ENCODE measurements at places on chromosomes 5 and 9.
A peak's percentile ranks its signal among the peaks of the same experiment; 100 is the strongest.

DNA sequence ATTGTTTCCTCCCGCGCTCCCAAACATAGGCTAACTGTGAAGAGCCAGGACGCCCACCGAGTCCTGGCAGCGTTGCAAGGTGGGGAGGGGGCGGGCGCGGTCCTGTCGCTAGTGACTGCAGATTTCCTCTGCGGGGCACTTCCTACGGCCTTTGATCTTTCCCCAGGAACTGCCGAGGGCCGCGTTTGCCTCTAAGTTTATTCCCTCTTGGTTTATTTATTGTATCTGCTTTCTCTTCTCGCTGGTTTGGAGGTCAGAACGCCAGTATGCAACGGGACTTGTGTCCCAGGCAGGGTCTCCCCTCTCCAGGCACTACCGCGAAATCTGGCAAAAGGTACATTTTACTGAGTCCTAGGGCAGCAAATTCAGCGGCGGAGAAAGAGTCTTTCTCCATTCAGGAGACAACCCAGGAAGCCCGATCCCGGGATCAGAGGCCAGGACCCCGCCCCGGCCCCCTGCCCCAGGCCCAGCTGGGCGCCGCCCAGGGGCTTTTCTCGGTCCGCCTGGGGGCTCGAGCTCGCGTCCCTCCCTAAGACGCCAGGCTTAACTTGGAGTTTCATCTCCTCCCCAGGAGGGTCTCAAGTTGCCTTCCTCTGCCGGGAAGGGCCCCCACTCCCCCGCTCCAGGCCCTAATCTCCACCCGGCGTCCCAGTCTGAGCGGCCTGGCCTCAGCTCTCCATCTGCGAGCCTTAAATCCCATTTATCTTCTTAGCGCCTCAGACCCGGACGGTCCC, 884 bp upstream of the EGFLAM start:
- no peak for DNase-seq

- no peak for DNase-seq
These were observed 214.0 kb downstream of the PTTG1 start for GRCh38 chr5:160635663-160636062.

GRCh38 chr9:84499969-84500582, 159.5 kb upstream of the SLC28A3 start:
- no peak for DNase-seq

DNA sequence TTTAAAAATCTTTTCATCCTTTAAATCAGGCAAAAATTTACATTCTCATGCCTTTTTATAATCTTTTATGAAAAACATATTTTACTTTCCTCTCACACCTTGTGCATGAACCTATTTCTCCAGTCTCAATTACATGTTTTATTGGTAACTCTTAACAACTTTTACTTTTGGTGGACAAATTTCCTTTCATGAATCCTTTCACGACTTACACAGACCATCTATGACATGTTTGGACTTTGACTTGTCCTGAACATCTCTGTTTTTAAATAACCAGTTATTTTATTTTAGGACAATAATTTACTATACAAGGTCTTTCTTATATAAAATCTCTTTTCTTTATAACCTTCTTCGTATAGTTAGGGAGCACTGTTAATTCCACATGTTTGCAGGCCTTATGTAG, 26.5 kb upstream of the MTMR12 start:
- DNase-seq = peak; percentile 42

GRCh38 chr9:98897745-98898144, 46.0 kb upstream of the COL15A1 start:
- no peak for DNase-seq

- peak; percentile 33 for DNase-seq
These were observed 146.4 kb downstream of the HACD4 start for GRCh38 chr9:20884985-20885593.

- DNase-seq = no peak
These were observed 155.0 kb upstream of the IRX2 start for GRCh38 chr5:2906302-2907090.

DNA sequence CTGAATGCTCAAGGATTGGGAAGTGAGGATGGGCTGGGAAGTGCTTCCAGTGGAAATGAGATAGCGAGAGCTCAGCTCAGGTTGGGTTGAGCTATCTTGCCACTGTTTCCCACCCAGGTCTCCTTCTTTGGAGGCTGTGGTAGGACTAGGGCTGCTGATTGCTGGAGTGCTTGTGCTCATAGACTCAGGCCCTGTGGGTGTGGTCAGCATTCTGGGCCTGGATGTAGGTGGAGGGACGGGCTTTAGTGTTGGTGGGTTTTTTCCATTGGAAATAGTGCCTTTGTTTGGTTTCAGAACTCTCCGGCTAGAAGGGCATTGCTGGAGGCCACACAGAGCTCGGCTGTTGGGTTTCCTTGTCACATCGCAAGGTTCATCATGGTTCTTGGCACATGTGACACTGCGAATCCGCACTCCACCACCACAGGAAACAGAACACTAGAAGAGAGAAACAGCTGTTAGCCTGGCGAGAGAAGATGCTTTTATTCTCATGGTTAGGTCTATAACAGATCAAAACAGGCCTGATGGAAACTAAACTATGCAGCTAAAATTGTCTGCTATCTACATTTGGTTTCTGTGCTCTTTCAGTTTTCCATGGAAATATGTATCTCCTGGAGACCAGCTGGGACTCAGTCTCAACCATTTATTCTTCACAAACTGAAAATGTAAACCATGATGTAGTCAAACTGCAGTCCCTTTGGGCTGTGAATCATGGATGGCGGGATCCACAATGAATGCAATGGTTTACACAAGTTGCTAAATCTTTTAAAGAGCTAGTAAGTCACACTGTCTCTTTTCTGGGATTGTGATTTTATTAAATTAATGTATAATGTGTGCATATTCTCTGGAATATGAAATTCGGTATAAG, 136.2 kb downstream of the TARS1 start:
- no peak for DNase-seq

- peak; percentile 59 for DNase-seq
These were observed 3.2 kb downstream of the PAPPA start for GRCh38 chr9:116156621-116157314.

DNA sequence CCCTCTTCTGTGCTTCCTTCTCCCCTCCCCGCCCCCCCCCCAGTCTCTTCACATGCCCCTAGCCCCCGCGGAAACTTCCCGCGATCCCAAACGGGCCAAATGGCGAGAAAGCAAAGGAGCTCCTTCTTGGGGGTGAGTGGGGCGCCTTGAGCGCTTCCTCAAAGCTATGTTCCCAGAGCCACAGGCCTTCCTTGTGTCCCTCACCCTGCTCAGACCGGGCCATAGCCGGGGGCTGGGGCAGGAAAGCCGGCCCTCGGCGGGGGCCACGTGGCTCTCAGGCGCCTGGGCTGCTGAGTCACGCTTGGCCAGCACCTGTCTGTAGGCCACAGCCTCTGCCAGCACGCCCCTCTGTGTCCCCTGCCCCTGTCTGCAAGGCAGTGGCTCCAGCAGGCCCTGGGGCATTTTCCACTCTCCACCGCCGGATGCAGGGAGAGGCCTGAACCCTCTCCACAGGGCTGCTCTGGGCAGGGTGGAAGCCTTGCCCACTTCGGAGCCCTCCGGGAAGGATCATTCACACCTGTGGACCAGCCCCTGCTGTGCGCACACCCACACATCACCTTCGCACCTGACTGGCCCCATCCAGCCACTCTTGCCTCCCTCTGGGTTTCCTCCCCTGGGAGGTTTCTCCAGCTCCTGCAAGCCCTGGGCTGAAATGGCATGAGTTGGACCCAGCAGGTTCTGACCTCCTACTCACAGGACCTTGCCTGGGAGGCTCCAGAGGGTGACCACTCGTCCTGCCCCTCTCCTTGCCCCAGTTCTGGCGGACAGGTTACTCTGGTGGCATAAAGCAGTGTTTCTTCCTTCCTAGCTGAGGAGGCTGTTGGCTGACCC, 1.2 kb upstream of the SQSTM1 start:
- DNase-seq = no peak

GRCh38 chr9:35827486-35827885, 1.0 kb downstream of the FAM221B start:
- no peak for DNase-seq

GRCh38 chr5:17172791-17173190, 44.6 kb upstream of the BASP1 start:
- no peak for DNase-seq

- no peak for DNase-seq
These were observed 133.6 kb upstream of the CDKN2B start for GRCh38 chr9:22142671-22143070.

DNA sequence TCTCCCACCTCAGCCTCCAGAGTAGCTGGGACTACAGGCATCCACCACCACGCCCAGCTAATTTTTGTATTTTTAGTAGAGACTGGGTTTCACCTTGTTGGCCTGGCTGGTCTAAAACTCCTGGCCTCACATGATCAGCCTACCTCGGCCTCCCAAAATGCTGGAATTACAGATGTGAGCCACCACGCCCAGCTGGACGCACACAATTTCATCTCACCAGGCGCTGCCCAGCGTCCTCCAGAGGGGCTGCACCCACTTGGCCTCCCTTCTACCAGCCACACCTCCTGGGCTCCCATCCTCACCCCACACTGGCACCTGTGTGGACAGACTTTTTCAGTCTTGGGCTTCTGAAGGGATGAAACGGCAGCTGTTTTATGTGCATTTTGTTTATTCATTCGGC, 3.8 kb upstream of the EXOC3 start:
- DNase-seq = no peak

DNA sequence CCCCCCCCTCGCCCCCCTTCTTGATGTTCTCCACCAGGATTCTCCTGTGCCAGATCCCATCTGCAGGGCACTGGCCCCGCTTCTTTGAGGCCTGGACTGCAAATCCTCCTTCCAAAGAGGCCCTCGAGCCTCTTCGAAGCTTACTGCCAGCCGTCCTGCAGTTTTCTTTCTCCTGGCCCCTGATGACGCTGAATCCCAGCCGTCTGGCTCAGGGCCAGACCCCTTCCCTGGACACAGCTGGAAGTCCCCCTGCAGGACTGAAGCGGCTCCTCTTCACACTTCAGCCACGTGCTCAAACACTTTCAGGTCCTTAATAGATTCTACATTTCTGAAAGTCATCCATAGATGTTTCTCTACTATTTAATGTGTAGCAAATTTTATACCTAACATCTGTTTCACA, 121.5 kb downstream of the EHMT1 start:
- DNase-seq = no peak

- no peak for DNase-seq
These were observed 33.9 kb downstream of the DOCK2 start for GRCh38 chr5:169670769-169671525.

DNA sequence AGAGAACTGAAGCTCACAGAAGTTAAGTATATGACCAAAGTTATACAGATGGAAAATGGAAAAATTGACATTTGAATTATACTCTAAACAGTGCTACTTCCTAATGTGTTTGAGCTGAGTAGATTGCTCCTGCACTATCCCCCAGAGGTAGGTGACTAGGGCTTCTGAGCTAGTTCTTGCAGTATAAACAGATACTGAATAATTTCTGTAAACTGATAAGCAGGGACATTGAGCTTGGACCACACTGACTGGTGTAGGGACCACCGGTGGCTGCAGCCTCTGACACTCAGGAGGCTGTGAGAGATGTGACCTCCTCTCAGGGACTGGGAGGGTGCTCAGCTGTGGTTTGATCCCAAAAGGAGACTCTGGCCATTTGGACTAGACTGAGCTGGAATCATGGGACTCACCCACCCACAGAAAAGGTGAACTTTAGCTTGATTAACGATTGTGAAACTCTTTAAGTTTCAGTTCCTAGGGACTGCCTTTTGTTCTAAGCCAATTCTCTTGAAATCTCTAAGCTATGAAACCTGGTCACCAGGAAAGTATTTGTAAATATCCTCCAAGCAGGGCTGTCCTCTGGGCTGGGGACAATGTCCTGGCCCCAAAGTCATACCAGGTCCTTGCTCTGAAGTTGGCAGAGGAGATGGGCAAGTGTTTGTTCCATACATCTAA, 291.5 kb downstream of the SEC61B start:
- DNase-seq = no peak
